GM23248 (cell line): ENCODE measurements at places on chromosomes 6 and 20. TPM values are rescaled to one million over a fixed set of nuclear protein-coding genes. Genes with fewer than 3 reads are reported as not detected.

DNA sequence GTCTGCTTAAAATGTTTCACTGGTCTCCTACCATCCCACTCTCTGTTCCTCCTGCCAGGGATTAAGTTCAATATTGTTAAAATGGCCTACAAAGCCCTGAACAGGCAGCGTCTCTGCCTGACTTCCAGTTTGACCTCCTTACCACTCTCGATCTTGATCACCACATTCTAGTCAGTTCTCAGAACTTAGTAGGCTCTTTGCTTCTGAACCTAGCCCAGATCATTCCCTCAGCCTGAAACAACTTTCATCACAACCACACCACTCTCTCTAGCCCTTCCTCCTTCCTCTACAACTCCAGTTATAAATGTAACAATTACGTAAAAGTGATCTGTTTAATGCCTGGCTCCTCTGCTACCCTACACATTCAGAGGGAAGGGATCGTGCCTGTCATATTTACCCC is 53.3 kb downstream of the ATG5 start:
- H3K27me3 ChIP-seq = no peaks in the 10 kb centered on the region
- no peaks in the 10 kb centered on the region for H3K36me3 ChIP-seq
- no peak overlapping the region for H3K4me3 ChIP-seq
- DNase-seq = no peak
- peaks cover 10% of the 10 kb centered on the region for H3K4me1 ChIP-seq

- H3K27me3 ChIP-seq = peaks cover 3% of the 10 kb centered on the region
- H3K36me3 ChIP-seq = no peaks in the 10 kb centered on the region
- no peak for DNase-seq
- no peak overlapping the region for H3K27ac ChIP-seq
- no peaks in the 10 kb centered on the region for H3K4me1 ChIP-seq
Measured at GRCh38 chr6:45736134-45736533, 279.5 kb downstream of the CLIC5 start.

- H3K27me3 ChIP-seq = no peaks in the 10 kb centered on the region
- peak overlapping the region; percentile 31 for H3K27ac ChIP-seq
- H3K36me3 ChIP-seq = no peaks in the 10 kb centered on the region
- H3K4me1 ChIP-seq = peaks cover 20% of the 10 kb centered on the region
- DNase-seq = peak; percentile 82
Measured at GRCh38 chr20:56689852-56690485, 60.9 kb downstream of the TFAP2C start.

The GRM4 gene
- total RNA-seq = 0.22 and 0.38 TPM in 2 replicates

The PCSK2 gene
- not detected in 2 replicates for total RNA-seq

The MACROD2 gene
- total RNA-seq = 1.1 and 3.3 TPM in 2 replicates
